Stimulated activated CD8-positive, alpha-beta memory T cell treated with anti-CD3 and anti-CD28 coated beads, Interleukin-12 subunit alpha, Interleukin-12 subunit beta, amount 100 ng/mL, for 1 hour (primary cell): ENCODE measurements at places on chromosomes 5 and 9.

GRCh38 chr9:130107234-130107861 is 53.6 kb downstream of the GPR107 start:
- peak; percentile 85 for DNase-seq

DNA sequence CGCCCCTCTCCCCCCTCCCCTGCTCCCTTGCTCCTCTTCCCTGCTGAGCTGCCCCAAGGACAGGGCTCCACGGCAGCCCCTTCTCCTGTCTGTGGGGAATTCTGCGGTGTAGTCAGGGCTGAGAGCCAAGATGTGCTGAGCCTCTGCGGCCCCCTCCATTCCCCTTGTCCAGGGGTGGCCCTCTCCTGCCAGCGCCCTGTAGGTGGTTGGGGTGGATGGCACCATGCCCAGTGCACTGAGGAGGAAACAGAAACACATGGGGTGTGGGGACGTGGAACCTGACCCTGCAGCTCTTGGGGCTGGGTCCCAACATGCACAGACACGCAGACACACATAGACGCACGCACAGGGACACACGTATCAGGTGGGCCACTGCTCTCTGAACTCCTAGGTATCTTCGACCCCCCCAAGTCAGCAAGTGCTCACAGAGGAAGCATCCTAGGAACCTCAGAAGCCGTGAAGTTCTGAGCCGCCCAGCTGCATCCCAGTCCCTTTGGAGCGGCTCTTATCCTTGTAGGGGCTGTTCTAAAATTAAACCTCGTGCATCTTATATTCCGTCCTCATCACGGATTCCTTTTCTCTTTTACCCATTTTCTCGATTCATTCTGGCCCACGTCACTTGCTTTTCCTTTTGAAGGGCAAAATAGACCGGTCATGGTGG is 64.8 kb downstream of the HMCN2 start:
- no peak for DNase-seq

- DNase-seq = no peak
Observed at GRCh38 chr5:173735184-173735583, 118.7 kb upstream of the BOD1 start.

GRCh38 chr9:137339045-137339907 is 37.2 kb upstream of the NRARP start:
- DNase-seq = no peak

DNA sequence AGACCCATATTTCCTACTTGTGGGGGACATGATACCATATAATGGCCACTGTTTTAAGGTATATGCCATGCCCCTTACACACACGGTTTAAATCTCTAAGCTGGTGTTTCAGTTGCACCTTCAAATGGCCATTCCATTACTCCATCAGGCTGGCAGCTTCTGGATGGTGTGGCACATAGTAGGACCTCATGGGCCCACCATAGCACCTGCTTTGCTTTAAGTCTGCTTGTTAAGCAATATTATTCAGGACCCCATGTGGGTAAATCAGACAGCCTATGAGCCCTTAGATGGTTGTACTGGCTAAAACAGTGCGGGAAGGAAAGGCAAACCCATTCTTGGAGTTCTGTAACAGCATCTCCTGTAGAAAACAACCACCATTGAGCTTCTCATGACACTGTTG is 27.4 kb upstream of the PANK3 start:
- no peak for DNase-seq

DNA sequence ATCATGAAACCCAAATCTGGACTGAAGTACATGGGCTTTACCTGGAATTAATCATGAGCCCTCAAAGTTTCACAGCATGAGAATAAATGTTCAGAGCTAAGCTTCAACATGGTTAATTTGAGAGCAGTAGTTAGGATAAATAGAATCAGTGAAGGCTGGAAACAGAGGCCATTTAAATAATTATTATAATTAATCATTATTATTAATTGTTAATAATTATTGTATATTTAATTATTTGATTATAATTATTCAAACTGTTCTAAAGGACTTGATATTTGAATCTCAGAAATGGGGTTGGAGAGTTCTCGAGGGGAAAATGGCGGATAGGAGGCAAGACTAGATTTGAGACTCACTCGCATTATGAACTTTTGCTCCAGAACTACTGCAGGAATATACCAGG is 119.6 kb upstream of the ITGA1 start:
- no peak for DNase-seq

GRCh38 chr5:107219993-107220392 is 450.7 kb downstream of the EFNA5 start:
- no peak for DNase-seq

GRCh38 chr9:123620239-123620638 is 264.2 kb downstream of the CRB2 start:
- DNase-seq = no peak

DNA sequence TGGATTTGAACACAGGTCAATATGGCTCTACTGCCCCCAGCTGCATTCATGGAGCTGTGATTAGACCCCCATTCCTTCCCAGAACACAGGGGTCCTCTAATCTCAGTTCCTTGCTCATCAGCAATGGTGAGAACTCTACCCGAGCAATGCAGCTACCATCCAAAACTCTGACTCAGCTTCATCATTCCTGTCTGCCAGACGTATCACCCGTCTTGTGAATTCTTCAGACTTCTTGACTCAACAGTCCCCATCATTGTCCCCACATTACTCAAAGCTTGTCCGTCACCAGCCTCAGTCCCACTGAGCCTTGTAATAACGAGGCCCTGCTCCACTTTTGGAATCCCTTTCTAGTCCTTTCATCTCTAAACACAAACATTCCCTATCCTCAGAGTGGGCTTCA is 36.3 kb upstream of the STX17 start:
- no peak for DNase-seq

GRCh38 chr5:96790961-96791504 is 16.7 kb downstream of the ERAP1 start:
- DNase-seq = no peak

DNA sequence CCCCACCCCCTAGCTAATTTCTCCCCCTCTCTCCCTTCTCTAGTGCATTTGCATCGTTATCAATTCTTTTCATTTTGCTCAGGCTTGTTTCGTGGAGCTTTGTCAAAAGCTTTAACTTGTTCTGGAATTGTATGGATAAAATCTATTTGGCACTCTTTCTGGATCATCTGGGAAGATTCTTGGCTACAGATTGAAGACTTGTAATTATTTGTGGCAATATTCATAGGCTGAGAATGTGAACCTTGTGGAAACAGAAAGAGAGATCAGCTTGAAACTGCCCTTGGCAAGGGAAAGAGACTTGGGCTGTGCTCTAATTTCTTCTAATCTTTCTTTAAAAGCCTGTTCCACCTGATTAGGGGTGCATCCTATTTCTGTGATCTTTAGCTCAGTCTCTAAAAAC is 340.6 kb upstream of the DAB2 start:
- no peak for DNase-seq

- no peak for DNase-seq
Observed at GRCh38 chr5:140258016-140258415, 44.9 kb downstream of the PFDN1 start.

- DNase-seq = no peak
Observed at GRCh38 chr5:137086342-137086741, 412.8 kb downstream of the SPOCK1 start.

DNA sequence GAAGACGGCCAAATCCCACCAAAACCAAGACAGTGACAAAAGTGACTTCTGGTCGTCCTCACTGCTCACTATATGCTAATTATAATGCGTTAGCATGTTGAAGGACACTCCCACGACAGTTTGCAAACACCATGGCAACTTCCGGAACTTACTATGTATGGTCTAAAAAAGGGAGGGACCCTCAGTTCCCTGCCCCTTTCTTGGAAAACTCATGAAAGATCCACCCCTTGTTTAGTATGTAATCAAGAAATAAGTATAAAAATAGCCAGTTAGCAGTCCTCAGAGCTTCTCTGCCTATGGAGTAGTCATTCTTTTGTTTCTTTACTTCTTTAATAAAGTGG is 9.5 kb downstream of the FCN2 start:
- DNase-seq = no peak

DNA sequence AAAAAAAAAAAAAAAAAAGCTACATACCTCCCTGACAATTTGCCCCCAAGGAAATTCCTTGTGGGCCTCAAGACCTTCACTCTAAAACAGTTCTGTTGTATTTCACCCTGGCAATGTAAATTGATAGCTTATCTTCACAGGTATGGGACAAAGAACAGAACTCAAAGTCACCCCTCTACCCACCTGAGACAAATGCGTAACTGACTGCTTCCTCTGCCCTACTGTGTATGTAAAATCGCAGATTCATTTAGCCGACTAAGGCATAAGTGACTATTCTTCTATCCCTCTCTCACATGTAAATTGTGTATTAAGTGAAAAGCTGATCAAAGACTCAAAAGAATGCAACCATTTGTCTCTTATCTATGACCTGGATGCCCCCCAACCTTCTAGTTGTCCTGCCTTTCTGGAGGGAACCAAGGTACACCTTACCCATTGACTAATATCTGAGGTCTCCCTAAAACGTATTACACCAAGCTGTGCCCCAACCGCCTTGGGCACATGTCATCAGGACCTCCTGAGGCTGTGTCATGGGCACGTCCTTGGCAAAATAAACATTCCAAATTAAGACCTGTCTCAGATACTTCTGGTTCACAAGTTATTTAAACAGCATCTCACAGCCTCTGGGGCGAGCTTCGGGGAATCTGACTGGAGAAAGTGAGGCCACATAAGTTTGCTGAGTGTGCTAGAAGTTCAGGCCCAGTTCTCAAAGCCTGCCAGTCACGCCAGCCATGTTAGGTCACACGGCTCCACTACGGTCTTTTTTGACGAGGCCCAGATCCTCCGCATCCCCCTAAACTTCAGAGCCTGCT is 954 bp downstream of the TBCA start:
- no peak for DNase-seq

DNA sequence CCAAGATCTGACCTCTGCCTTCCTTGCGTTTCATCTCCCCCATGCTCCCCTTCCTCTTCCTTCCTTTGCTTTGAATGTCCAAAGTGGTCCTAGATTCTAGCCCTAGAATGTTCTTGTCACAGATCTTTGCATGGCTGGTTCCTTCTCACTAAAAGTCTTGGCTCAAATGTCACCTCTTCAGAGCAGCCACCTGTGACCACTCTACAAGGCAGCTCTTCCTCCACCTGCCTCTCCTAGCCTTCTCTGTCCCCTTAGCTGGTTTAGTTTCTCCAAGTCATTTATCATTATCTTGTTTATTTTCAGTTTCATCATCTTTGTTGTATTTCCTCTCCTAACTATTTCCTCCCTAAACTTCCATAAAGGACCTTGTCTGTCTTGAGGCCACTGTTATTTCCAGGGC is 7.1 kb upstream of the OCLN start:
- no peak for DNase-seq

DNA sequence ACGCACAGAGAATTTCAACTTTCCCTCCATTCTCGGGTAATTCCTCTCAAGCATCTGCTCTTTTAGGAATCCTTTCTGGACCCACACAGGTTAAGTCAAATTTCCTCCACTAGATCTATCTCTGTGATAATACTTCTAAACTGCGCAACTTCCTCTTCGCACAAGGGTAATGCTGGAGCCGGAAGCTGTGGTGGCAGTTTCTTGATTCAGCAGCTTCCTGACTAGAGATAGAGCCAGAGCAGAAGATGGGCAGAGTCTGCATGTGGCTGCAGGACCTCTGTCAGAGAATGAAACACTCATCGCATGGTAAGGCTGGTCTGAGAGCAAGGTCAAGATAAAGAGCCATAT is 11.1 kb upstream of the CDC42SE2 start:
- peak; percentile 58 for DNase-seq

DNA sequence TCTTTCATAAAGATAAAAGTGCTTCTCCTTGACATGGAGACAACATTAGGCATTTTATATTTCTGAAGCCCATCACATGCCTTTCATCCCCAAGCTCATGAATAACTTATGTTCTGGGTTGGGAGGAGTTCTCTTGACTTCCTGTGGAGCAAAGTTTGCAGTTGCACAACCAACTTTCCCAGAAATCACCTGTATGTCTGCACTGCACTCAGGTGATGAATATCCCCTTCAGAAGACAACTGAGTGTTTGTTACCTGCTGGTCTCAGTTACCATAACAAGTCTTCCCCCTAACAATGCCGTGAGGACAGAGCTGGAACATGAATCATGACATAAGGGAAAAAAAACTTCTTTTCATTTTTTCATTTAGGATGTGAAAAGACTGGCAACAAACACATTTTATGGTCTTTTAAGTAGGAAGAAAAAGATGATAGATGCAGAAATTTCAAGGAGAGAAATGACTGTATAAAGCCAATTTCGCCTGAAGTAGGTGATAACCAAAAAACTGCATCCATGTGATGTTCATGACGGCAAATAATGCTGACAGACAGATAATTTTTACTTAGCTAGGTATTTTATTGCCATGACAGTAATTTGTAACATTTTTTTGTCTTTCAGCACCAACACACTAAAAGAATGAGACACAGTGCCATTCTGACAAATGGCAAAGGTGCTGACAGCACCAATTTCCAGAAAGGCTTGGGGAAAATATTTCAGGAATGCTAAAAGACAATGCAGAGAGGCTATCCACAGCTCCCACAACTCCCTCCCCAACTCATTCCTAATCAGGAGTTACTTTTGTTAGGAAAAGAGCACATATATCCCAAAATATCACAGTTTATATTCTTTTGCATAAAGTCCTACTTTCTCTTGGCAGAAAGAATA is 656.3 kb downstream of the PRELID2 start:
- DNase-seq = no peak

- no peak for DNase-seq
Observed at GRCh38 chr9:109246533-109246932, 74.3 kb downstream of the EPB41L4B start.

- DNase-seq = no peak
Observed at GRCh38 chr5:9480499-9480898, 65.4 kb downstream of the SEMA5A start.

GRCh38 chr5:76724871-76725270 is 8.9 kb downstream of the F2R start:
- no peak for DNase-seq

DNA sequence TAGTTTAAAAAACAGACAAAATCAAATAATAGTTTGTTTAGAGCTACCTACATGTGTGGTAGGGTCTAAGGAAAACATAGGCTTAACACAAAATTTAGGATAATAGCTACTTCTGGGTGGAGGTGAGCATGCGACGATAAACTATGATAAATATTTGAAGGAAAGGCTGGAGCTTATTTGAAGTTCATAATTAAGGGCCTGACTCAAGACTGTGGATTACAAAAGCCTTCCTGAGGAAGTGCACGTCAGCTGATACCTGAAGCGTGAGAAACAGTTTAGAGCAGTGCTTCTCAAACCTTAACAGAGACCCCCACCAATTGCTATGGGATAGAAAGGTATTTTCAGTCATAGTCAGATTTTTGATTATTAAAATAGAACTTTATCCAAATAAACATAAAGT is 20.4 kb upstream of the UBLCP1 start:
- DNase-seq = no peak

GRCh38 chr9:34684145-34684544 is 6.9 kb downstream of the CCL19 start:
- DNase-seq = no peak

DNA sequence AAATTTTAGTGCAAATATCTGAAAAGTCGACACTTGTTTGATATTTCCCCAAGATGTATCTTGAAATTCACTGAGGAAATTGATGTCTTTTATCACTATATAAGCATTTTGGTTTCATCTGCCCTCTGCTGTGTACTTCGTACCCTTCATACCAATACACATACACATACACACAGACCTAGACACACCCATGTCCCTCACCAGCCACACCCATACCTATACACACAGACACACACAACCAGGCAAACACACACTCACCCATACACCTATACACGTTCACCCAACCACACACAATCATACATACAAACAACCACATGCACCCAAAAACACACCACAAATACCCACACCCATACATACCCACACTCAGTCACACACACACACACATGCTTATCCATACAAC is 367.8 kb downstream of the HINT1 start:
- DNase-seq = no peak

- no peak for DNase-seq
Observed at GRCh38 chr5:68086857-68087256, 128.7 kb upstream of the PIK3R1 start.
